ENCODE measurements at places on chromosomes 6 and 20.

GRCh38 chr6:129709769-129710449 is at the start of gene ARHGAP18:
ARHGAP18 (minus strand) TSS chr6:129710177; CDS start chr6:129710136, 41 bp downstream.
- peak; percentile 53 for DNase-seq

GRCh38 chr6:13908955-13909381 is 15.8 kb upstream of the RNF182 start:
- DNase-seq: no peak

- DNase-seq: no peak
These were observed 12.7 kb downstream of the GCLC start for GRCh38 chr6:53532061-53532797.

GRCh38 chr6:54595844-54596243 is 250.7 kb upstream of the FAM83B start:
- no peak for DNase-seq

- no peak for DNase-seq
These were observed 46.6 kb downstream of the DUSP22 start for GRCh38 chr6:338815-339262.

- no peak for DNase-seq
These were observed 2.0 kb upstream of the ACTL10 start for GRCh38 chr20:33664762-33665144.

- no peak for DNase-seq
These were observed 60.2 kb downstream of the SCML4 start for GRCh38 chr6:107763946-107764345.

DNA sequence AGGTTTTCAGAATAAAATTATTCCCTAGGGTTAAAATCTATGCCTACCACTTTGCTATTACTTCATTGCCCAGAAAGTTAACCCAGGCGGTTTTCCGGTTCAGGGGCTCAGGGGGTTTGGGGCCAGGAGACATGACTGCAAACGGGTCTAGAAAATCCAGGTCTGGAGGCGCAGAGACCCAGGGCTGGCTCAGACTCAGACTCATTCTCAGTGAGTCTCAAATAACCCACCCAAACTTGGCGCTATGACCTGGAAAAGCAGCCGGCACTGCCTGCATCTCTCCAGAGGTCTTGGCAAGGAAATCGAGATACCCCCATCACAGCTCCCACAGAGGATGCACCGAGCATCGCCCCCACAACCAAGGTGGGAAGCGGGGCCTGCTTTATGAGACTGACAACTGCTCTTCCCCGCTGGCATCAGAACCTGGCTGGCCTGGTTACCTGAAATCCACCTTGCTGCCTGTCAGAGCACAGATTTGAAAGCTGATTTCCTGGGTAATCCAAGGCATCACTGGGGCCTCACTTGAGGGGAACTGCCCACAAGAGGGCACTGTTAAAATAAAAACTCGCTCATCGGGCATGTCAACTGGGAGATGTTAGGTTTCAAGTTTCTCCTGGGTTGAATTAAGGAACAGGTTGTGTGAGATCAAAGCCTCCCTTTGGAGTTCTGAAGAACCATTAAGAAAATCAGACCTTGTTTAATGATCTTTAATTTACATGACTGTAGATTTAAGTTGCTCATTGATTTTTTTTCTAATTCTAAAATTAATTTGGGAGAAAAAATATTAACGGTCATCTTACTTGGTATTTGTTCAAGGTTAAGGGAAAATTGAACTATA is 55.1 kb downstream of the KIF16B start:
- DNase-seq: no peak

GRCh38 chr6:157019733-157020132 is 242.6 kb downstream of the ARID1B start:
- no peak for DNase-seq

DNA sequence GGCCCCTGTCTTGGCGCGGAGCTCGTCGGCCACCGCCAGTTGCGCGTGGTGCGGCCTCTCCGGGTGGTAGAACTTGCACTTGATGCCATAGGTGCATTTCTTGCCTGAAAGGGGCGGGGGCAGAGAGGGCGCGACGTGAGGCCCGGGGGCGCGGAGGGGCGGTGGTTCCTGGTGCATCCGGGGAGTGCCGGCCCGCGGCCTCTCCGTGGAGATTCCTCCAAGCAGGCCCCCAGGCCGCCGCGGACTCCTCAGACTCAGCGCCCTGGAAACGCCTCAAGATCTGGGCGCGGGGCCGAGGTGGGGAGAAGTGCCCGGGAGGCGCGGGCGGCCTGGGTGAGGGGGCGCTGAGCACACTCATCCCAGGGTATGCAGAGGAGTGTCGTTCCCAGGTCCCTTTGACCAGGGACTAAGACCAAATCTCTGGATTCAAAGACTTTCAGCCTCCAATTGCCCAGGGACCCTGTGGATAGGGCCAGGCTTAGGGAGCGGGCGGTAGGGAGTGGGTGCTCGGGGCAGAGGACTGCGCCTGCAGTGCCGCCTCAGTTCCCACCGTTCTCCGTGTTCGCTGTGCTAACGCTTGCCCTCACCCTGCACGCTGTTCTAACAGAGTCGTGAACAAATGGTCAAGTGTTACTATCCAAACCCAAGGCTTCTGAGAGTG is 33.3 kb downstream of the ZC3H12D start:
- DNase-seq: no peak

- DNase-seq: peak; percentile 40
These were observed 1.8 kb upstream of the KCNQ5 start for GRCh38 chr6:72619883-72620696.

DNA sequence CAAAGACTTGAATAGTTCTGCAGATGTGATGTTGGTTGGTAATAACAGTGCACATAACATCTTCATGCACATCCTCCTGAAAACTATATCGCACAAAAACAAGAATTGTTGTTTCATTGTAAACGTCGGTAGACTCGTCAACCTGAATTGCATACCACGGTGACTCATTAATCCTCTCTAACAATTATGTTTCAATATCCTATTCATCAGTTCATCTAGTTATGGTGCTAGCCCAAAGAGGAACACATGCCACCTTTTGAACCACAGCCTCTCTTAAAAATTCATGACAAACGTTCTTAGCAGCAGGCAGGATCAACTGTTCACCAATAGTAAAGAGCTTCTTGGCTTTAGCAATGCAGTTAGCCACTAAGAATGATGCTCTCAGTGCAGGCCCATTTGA is 25.0 kb downstream of the CRYBG1 start:
- DNase-seq: no peak

DNA sequence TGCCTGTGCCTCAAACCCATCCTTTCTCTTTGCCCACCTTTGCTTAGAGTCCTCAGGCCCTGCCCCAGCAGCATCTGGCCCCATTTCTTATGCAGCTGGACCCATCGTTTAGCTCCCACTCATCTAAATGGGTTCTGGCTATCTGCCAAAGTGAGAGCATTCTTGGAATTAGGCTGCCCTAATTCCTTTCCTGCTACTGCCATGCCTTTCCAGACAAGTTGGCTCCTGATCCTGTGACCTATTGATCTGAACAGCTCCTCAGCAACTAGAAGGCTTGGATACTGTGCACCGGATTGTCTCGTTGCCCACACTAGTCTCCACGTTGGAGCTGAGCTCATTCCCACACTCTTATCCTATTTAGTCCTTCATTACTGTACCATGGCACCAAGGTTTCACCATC is 22.9 kb downstream of the DZANK1 start:
- DNase-seq: no peak

- DNase-seq: no peak
These were observed 9.0 kb upstream of the HDAC2 start for GRCh38 chr6:113979937-113980336.

DNA sequence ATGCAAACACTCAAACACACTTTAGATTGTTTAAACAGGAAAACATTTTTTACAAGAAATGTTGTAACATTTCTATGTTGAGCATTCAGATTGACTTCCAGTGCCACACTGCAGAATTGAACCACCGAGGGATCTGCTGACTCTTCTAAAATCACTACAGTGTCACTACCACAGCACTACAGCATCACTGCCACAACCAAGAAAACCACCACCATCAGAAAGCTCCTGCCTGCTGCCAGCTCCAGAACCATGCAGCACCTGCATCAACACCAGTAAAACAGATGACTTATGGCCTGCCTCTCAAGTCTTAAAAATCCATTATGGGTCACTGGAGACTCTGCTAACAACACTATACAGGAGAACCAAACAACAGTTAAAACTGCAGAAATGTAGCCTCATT is 25.4 kb upstream of the BTN3A2 start:
- no peak for DNase-seq

- no peak for DNase-seq
These were observed 17.2 kb upstream of the FOXA2 start for GRCh38 chr20:22601361-22602141.

- DNase-seq: no peak
These were observed 164.0 kb downstream of the GMDS start for GRCh38 chr6:2081155-2082138.

- no peak for DNase-seq
These were observed 100.0 kb upstream of the CARMIL1 start for GRCh38 chr6:25179051-25179778.

DNA sequence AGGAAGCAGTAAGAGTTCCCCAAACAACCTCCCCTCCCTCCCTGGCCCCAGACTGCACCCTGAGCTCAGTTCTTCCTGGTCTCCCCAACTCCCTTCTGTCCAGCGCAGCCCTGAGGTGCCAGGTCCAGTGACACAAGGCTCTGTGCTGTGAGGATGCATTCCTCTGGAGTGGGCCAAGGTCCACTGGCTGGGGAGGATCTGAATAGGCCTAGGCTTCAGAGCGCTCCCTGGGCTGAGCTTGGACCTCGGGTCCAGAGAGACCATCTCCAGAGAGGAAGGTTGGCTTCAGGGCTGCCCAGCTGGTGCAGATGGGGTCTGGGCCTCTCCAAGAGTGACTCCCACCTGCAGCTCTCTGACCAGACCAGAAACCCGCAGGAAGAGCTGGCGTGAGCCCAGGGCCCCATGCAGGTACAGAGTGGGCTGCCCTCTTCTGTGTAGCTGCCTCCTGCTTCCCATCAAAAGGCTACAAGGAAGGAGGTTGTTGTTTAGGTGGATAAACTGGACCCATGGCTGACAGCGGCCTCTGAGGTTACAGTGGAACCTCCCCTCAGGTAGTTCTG is 52.3 kb upstream of the MLN start:
- DNase-seq: no peak

- no peak for DNase-seq
These were observed 131.7 kb downstream of the BCAS1 start for GRCh38 chr20:53938739-53939138.

DNA sequence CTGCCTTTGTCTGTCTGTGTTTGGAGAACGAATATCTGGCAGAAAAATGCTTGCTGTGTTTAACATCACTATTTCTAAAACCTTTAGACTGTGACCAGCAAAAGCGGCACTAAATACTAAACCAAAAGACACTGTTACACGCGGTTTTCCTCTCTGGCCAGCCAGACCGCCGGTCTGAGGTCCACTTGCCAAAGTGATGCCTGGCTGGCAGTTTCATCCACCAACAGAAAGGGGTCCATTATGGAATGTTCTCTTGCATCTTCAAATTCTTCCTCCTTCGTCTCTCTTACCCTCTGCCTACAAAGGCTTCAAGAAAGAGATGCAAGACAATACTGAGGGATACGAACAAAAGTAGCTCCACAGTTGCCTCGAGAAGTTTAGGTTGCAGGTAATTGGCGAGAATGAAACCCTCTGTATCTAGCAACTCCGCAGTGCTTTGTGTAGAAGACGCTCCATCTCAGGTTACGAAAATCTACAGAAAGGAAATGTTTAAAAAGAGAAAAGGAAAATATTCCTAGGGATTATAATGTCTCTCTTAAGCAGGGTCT is 176.6 kb downstream of the TRIM27 start:
- DNase-seq: no peak

GRCh38 chr20:13525225-13525940 is 113.3 kb downstream of the TASP1 start:
- DNase-seq: no peak

DNA sequence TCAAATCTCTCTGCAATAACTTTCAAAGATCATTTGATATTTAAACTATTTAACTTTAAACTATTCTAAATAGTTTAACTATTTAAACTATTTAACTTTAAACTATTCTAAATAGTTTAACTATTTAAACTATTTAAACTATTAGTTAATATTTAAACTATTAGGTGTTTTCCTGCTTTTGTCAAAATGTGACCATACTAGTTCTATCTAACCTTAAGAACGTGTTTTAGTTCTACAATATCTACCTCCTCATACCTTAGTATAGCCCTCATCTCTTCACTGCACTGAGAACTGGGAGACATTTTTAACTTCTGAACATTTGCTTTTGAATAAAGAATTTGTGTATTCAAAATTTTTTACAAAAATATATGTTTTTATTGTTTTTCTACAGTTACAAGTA is 429.1 kb downstream of the ADGRB3 start:
- DNase-seq: no peak

GRCh38 chr6:157586476-157587126 is 205.6 kb downstream of the ZDHHC14 start:
- DNase-seq: no peak

DNA sequence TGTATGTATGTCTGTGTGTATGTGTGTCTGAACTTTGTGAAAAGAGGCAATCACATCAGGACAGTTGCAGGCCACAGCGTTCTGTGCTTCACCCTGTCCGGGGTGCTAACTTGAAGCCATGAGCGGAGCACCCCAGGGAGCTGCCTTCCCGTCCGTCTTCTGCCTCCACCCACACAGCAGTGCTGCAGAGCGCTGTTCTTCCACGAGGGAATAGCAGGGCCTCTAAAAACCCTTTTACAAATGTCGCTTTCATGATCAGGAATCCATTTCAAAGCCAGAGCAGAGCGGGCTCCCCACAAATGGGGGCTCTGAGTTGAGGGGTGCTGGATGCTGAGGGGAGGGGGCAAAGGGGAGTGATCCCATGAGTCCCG is 131.5 kb downstream of the RNASET2 start:
- DNase-seq: no peak

Data from stimulated activated CD8-positive, alpha-beta memory T cell treated with anti-CD3 and anti-CD28 coated beads, Interleukin-4, amount 100 ng/mL, for 1 hour (primary cell).